Metanephros (tissue), 2 donors: ENCODE measurements at places on chromosomes 7 and 10. TPM values are rescaled to one million over a fixed set of nuclear protein-coding genes. Genes with fewer than 3 reads are reported as not detected.

TEX47 gene
- not detected for total RNA-seq

KCNH2 gene
- 14.4 TPM for total RNA-seq

NEBL gene
- 62.6 TPM for total RNA-seq

LMBR1 gene
- total RNA-seq = 111 TPM

ARHGAP12 gene
- 46.0 TPM for total RNA-seq

FAM170B gene
- total RNA-seq = not detected

COL28A1 gene
- total RNA-seq = 4.8 TPM

CTAGE6 gene
- 0.64 TPM for total RNA-seq

FAM13C gene
- total RNA-seq = 16.3 TPM

FAM24B gene
- 5.8 TPM for total RNA-seq

NRAP gene
- total RNA-seq = 5.0 TPM

FKBP9 gene
- total RNA-seq = 115 TPM

MLXIPL gene
- total RNA-seq = 9.3 TPM

OR2A1 gene
- 0.29 TPM for total RNA-seq

HOXA9 gene
- total RNA-seq = 61.6 TPM

NACAD gene
- 5.3 TPM for total RNA-seq

NFE2L3 gene
- total RNA-seq = 7.6 TPM

COL1A2 gene
- 1,434 TPM for total RNA-seq

DPP6 gene
- total RNA-seq = 48.7 TPM

GAD2 gene
- total RNA-seq = 4.4 TPM
